ENCODE measurements at places on chromosomes 2 and 18.

GRCh38 chr18:37484983-37485834, 80.4 kb downstream of the CELF4 start:
- DNase-seq = no peak

DNA sequence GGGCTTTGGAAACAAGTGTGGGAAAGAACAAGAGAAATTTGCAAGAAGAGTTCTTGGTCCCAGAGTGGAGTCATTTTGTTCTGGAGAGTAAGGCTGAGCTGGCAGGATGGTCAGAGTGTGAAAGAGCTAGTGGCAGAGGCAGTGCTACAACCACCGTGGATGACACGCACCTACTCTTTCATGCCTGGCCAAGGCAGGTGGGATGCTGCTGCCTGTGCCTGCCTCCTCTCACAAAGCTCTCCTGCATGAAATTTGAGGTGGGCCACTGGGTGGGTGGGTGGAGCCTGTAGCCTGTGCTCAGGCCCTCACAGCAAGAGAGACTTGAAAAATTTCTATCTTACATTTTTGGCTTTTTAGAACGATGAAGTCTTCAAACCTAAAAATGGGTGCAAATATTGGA, 9.4 kb upstream of the INO80C start:
- no peak for DNase-seq

DNA sequence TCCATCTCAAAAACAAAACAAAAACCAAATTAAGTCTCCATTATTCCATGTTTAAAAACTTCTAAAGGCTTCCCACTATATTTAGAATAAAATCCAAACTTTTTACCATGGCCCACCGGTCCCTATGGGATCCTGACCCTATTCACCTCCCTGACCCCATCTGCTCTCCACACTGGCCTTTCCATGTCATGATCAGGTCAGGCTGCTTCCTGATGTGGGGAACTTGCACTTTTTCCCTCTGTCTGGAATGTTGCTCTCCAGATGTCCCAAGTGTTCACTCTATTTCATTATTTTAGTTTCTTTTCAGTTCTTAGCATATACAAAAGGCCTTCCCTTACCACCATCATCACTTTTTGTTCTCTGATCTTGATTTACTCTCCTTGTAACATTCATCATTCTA, 7.5 kb upstream of the MTA3 start:
- DNase-seq = no peak

GRCh38 chr2:31996571-31997150, 14.1 kb downstream of the MEMO1 start:
- DNase-seq = no peak

DNA sequence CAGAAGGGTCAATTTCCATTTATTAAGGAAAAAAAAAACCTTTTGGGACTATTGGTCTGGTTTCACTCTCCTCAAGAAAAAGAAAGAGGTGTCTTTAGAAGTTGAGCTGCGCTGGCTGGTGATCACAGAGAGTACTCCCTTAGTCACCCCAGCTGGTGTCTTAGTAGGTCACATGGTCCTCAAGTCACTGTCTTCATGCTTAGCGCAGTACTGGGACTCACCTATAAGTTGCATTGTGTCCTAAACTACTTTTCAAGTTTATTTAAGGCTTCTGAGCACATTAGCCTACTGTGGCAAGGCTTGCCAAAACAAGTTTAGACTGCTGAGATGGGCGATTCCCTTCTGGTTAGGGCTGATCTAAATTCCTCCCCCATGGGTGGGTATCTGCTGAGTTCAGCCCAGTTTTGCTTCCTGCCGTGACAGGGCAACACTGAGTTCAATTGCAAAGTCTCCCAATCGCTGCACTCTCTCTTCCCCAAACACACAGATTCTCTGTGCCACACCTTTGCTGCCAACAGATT, 824.9 kb upstream of the CRIM1 start:
- no peak for DNase-seq

DNA sequence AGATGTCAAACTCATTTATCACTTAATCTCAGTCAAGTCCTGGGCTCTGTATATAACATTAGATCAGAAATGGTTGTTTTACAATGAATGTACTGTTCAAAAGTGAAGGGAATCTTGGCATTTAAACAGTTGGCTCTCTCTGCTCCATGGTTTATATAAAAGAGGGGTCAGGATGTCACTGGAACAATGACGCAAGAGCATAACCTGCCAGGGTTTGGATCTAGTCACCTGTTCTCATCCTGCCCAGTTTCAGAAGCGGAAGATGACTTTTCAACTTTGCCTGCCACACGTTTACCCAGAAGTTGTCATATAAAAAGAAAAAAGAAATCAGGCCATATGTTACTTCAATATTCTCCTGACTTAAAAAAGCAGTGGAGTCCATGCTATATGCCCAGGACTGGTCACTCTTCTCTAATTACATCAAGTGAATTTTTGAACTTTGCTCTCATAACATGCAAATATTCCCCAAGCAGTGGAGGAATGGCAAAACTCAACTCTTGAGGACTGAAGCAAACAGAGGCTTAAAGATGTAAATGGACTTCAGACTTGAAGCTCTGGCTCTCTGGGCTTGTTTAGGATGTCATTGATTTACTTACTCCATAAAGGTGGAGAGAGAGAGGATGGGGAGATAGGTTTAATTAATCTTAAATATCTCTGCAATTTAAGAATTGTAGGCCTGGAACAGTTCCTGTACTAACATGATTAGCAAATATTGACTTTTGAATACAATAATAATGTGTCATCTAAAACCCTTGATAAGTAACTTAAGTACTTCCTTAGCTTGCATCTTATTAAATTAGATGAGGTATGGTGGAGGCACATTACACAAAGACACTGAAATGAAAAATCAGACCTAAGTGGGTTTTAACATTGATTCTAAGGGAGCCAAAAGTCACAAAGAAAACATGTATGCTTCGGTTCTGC, 58.3 kb downstream of the ETAA1 start:
- no peak for DNase-seq

DNA sequence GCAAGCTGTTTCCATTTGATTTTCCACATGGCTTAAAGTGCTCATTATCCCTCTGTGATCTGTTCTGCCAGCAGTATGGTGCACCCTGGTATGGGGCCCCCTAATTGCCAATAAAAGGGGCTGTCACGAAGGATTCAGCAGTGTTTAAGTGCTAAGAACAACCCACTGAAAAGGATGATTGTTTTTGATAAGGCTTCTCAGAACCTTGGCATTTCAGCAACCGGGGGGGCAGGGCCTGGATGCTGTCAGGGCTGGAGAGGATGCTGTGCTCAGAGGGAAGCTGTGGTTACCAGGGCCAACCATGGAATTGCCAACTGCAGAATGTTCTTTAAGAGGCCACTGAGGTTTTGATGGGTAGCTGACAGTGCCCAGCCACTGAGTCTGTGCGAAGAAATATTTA, 117.8 kb downstream of the CTIF start:
- DNase-seq = no peak

- no peak for DNase-seq
Observed at GRCh38 chr18:2881840-2882195, 35.0 kb downstream of the EMILIN2 start.

DNA sequence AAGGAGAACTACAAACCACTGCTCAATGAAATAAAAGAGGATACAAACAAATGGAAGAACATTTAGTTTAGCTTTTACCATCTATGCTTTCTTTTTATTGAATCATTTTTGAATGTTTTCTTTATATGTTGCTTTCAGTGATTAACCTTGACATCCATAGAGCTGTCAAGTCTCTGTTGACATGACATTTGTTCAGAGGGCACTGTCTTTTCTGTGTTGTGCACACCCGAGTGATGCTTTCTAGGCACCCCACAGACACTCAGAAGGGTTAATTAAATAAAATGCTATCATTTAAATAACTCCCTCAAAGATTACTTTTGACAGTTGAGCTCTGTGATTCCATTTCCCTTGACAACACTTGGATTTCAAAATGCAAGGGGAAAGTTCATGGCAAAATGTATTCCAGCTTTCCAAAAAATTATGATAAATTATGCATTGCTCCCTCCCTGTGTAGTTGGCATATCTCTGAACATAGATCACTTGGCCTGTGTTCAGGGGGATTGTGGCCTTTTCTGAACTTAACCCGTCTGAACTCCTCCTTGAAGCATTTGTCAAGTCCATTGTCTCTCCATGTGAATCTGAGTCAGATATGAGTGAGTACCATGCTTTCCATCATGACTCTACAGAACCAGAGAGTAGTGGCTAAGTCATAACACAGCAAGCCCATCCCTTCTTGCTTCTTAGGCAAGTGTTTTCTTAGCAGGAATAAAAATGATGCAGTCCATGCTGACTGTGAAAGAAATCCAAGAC, 372.6 kb downstream of the RPRM start:
- no peak for DNase-seq

Measured in left renal pelvis (tissue), 4 donors.